ENCODE measurements at places on chromosomes 7 and 10.

GRCh38 chr7:29255199-29255878 is 60.8 kb downstream of the CHN2 start:
- DNase-seq: no peak

- DNase-seq: no peak
Observed at GRCh38 chr7:29604702-29605101, 41.1 kb downstream of the PRR15 start.

DNA sequence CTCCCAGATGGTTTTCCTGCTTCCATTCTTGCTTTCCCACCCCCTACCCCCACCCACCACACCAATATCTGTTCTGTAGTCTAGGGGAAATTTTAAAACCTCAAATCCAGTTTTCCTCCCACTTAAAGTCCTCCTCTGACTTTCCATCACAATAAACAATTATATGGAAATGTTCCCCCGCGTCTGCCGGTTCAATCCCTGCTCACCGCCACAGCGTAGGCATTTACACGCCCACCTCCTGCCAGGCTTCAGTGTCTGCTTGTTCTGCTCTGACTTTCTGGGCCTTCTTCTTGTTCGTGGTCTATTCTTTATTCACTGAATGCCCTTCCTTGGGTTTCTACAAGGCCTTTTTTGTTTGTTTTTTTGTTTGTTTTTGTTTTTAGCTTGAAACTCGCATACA is 633.0 kb upstream of the MKI67 start:
- no peak for DNase-seq

GRCh38 chr10:119233821-119234220 is 26.4 kb downstream of the GRK5 start:
- no peak for DNase-seq

DNA sequence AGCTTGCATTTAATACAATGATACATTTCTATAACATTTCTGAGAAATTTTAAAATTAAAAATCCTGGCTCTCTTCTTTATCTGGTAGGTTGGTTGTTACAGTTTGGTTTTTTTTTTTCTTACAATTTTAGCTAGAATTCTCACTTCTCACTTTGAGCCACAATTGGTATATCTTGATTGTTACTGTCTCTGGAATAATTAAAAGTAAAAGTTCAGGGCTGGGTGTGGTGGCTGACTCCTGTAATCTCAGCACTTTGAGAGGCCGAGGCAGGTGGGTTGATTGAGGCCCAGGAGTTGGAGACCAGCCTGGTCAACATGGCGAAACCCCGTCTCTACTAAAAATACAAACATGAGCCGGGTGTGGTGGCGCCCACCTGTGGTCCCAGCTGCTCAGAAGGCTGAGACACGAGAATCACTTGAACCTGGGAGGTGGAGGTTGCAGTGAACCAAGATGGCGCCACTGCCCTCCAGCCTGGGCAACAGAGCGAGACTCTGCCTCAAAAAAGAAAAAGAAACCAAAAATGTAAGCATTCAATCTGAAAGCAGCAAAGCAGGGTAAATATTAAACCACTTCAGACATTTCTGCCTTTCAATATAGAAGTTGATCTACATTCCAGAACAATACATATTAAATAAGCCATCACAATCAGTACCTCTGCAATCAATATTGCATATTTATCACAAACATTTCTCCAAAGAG is 88.6 kb upstream of the PFKP start:
- no peak for DNase-seq

All from central memory CD4-positive, alpha-beta T cell (primary cell).